Activated CD8-positive, alpha-beta memory T cell treated with anti-CD3 and anti-CD28 coated beads for 24 hours (primary cell): ENCODE measurements at places on chromosomes 2 and 18.

DNA sequence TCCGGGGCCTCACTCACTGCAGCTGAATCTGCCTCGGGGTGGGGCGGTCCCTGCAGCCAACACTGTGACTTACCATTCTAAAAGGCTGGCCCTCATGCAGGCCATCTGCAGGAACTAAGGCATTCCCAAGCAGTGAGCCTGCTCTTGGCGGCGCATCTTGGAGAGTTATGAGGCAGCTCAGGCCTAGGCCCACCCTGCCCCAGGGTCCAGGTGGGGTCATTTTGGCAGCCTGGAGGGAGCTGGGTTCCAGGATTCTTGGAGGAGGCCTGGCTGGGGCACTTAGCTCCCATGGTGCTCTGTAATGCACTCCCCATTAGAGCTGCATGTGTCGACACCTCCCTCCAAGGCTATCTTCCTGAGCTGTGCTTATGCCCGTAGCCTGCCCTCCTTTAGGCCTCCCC is 14.8 kb upstream of the BIN1 start:
- no peak for DNase-seq

DNA sequence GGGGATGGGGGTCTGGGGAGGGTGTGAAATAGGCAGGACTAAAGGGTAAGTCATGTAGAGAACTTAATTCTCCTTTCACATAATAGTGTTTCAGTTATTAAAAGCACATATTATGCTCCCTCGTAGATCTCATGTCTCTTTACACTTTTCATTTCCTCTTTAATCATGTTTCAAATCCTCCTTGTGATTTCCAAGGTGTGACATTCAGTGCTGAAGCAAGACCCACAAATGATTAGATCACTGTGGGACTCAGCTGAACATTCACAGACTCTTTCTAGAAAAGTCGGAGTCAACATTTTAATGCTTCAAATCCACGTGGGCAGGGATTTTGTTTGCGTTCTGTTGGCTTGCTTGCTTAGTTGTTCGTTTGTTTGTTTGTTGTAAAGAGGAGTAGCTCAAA is 34.7 kb upstream of the CALCRL start:
- no peak for DNase-seq

DNA sequence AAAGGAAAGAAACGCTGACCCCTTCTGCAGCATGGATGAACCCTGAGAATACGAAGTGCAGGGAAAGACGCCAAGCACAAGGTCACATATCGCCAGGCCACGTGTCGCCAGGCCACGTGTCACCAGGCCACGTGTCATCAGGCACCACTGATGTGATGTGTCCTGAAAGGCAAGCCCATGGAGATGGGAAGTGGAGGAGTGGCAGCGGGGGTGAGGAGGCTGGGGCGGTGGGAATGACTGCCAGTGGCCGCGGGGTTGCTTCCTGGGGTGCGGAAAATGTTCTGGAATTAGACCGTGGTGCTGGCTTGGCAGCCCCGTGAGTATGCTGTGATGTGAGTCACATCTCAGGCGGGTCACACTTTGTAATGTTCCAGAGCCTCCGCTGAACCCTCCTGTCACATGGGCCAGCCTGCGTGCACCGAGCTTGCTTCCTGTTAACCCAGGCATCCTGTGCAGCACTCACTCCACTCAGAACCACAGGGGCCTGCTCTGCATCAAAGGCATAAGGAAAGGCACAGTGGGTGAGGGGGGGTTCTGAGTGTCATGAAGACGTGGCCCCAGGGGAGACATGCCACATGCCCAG is 39.0 kb downstream of the SLC66A2 start:
- peak; percentile 71 for DNase-seq

- DNase-seq = no peak
These were observed 15.9 kb downstream of the GATA6 start for GRCh38 chr18:22185273-22185672.

DNA sequence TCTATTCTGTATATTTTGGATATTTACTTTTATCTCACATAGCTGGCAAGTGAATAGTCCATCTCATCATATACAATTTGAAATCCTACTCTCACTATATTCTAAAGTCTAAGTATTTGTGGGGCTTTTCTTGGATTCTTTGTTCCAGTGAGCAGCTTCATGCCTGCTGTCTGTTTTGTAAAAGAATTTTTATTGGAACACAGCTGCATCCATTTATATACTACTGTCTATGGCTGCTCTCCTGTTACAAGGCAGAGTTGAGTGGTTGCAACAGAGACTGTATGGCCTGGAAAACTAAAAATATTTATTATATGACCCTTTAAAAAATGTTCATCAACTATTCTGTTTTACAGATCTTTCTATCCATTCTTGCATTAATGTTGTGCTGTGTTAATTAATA is 193.3 kb upstream of the KLHL14 start:
- no peak for DNase-seq

GRCh38 chr2:204026294-204026693 is 89.7 kb downstream of the ICOS start:
- no peak for DNase-seq

- DNase-seq = no peak
These were observed 40.4 kb downstream of the CELF4 start for GRCh38 chr18:37525262-37525585.

DNA sequence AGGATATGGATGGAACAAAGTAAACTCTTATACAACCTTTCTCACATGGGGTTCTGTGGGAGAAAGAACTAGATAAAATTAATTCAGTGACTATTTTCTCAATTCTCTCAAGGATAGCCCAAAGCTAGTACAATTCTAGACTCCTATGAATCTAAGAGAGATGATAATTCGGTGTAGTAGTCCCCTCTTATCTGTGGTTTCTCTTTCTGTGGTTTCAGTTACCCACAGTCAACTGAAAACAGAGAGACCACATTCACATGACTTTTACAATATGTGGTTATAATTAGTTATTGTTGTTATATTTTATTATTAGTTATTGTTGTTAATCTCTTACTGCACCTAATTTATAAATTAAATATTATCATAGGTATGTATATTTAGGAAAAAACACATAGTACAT is 53.5 kb upstream of the C2orf15 start:
- DNase-seq = no peak

DNA sequence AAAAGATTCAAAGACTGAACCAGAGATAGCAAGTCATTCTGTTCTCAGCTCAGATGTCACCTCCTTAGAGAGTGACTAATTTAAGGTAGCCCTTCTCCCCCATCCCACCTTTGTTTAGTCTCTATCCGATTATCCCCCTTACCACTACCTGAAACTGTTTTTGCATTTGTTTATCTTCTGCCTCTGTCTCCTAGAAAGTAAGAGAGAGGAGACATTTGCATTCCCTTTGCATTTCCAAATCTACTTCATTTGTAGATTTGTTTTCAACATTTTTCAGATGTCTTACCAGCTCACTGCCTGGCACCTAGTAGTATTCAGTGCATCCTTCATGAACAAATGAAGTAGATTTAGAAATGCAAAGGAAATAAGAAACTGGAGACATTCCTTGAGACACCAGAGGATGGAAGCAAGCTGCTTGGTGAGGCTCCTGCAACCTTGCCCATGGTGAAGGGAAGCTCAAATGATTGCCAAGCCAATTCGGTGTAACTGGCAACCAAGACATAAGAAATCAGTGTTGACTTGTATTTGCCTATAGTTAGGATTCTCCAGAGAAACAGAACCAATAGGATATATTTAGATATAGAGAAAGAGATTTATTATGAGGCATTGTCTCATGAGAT is 385.7 kb downstream of the STK39 start:
- DNase-seq = no peak

DNA sequence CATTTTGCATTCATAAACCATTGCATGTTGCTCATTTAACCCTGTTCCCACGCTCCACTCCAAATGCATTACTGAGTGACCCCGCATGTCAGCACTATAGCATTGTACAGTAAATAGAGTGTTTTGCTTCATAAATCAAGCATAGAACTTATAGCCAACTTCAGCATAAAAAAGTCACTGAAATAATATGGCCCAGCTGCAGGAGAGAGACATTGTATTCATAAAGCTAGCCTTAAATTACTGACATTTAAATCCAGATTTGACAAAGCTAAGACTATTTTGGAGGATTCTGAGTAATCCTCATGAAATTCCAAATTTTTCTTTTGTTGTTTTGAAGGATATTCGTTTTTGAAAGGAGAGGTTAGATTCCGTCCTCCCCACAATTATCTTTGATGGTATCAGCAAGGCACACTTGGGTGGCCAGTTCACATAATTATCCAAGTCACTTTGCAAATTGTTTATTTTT is 320.9 kb upstream of the TCF4 start:
- no peak for DNase-seq

DNA sequence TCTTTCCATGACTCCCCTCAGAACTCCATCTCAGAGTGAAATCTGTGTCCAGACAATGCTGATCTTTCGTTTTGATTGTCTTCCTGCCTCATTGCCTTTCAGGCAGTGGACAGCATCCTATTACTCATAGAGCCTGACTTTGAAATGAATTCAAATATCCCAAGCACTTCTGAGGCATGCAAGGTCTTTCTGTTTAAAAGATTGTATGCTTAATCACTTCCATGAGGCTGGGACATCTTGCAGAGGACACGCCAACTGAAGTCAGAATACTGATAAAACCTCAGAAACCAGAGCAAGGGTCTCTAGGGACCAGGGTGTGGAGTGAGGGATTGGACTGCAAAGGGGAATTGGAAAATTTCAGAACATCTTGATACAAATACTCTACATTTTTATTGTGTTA is 836.5 kb upstream of the ID2 start:
- DNase-seq = no peak

DNA sequence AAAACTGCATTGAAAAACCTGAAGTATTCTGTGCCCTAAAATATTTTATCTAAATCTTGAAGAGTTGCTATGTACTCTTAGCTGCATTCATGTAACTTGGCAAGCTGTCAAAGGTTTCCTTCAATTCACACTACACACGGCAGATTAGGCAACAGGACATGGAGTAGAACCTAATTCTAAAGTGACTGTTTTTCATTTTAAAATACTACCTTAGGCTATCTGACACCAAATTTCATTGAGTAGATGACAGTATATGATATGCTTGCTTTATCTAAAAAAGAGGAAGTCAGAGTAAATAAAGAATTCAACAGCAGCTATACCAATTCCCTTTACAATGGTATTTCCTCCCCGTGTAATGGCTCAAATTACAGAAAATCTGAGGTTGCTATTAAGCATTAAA is 45.4 kb downstream of the EXOC6B start:
- no peak for DNase-seq

DNA sequence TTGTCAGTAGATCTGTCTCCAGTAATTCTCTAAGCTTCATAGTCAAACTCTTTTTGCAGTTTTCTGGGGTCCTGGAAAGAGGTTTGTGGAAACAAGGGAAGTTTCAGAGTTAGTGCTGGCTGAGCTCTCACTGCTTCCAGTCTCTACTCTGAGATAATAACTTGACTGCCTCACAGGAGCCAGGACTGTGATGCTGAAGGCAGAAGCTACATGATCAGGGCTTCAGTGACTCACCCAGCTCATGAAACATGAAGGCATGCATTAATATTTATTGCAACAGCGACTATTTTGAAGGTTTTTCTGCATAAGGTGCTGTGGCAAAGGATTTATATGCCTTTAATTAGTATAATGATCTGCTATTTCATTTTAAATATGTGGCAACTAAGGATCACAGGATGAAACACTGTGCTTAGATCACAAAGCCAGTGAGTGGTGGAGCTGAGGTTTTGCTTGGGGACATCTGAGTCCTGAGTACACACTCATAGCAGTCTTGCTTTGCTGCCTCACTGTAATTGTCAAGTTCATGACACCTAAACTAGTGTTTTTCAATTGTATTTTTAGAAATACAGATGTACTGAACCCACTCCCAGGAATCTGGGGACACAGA is 448.4 kb upstream of the GCFC2 start:
- DNase-seq = no peak

- no peak for DNase-seq
These were observed 71.0 kb downstream of the ARL4C start for GRCh38 chr2:234425639-234426603.

GRCh38 chr2:20216130-20217025 is 8.6 kb downstream of the SDC1 start:
- no peak for DNase-seq

- DNase-seq = no peak
These were observed 930.1 kb upstream of the TMEFF2 start for GRCh38 chr2:193124815-193125214.

- no peak for DNase-seq
These were observed 59.1 kb downstream of the CMPK2 start for GRCh38 chr2:6806604-6807003.

GRCh38 chr18:10923551-10924070 is 225.8 kb downstream of the PIEZO2 start:
- DNase-seq = no peak

GRCh38 chr18:77321823-77322805 is 72.5 kb downstream of the GALR1 start:
- no peak for DNase-seq

- DNase-seq = no peak
These were observed 172.3 kb downstream of the RNF152 start for GRCh38 chr18:61720496-61720895.

GRCh38 chr2:57177176-57177575 is 869.4 kb upstream of the VRK2 start:
- no peak for DNase-seq

DNA sequence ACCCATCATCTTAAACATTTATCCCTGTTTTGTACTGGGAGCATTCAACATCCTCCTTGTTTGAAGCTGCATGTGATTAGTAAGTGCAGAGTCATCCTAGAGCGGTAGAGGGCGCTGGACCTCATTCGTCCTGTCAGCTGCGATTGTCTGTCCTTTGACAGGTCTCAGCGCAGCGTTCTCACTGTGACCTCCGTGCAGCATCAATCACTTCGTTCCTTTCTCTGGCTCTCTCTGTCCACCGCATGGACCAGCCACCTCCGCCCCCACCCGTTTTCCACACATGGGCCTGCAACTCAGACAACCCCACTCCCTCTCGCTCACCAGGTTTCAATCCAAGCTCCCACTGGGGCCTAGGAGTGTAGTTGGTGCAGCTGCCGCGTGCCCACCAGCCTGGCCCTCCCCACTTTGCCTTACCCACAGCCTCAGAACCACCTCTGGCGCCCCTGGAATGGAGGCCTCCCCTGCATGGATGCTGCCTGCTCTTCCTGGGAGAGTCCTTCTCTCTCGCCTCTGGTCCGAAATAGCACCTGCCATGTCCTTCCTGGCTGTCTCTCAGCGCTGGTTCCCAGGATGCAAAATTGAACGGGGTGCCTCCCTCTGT is 90.5 kb downstream of the NDUFA10 start:
- peak; percentile 71 for DNase-seq

GRCh38 chr2:58334414-58334813 is 93.3 kb upstream of the FANCL start:
- DNase-seq = no peak

DNA sequence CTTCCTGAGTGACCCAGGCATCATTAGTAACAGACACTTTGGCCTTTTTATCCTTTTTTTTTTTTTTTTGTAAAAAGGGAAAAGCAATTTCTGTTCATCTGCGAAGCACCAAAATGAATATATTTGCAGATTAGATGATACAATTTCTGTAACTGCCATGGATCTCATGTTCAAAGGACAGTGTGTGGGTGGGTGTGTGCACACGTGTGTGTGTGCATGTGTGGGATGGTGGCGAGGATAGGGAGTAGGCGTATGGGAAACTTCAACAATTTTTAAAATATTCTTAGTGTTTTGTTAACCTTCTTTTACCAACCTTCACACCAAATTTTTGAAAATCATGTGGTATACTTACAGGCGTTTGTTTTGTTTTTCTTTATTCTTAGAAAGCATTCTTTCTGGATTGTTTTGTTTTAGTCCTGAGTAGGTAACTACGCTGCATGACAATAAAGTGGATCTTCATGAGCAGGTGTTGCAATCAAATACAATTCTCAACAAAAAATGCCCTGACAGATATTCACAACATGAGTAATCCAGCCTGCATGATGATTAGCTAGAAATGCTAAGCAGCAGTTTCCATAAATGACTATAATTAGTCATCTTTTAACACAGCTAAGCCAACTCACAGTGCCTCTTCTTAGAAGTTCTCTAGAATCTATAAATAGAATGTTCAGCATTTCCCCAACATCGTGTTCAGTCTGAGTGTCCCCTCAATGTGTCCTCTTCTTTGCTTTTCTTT is 53.5 kb upstream of the RMDN2 start:
- DNase-seq = no peak
